Fibroblast of lung (primary cell): ENCODE measurements at places on chromosomes 12 and 14. TPM values are rescaled to one million over a fixed set of nuclear protein-coding genes. Genes with fewer than 3 reads are reported as not detected.

The LUM gene
- 217 and 240 TPM in 2 replicates for total RNA-seq

The C12orf42 gene
- not detected in 2 replicates for total RNA-seq

The NPAS3 gene
- total RNA-seq: 0.26 and 0.50 TPM in 2 replicates

GRCh38 chr12:16027002-16027401 lies 115.9 kb downstream of the DERA start:
- no peaks in the 10 kb centered on the region for H3K4me1 ChIP-seq
- DNase-seq: no peak
- H3K27me3 ChIP-seq: no peaks in the 10 kb centered on the region
- H3K36me3 ChIP-seq: no peaks in the 10 kb centered on the region

GRCh38 chr14:64337888-64338615 lies 43.9 kb upstream of the ESR2 start:
- no peaks in the 10 kb centered on the region for H3K36me3 ChIP-seq
- peak overlapping the region; percentile 77 for H3K4me3 ChIP-seq
- H3K27ac ChIP-seq: peak overlapping the region; percentile 79
- H3K4me1 ChIP-seq: no peaks in the 10 kb centered on the region

DNA sequence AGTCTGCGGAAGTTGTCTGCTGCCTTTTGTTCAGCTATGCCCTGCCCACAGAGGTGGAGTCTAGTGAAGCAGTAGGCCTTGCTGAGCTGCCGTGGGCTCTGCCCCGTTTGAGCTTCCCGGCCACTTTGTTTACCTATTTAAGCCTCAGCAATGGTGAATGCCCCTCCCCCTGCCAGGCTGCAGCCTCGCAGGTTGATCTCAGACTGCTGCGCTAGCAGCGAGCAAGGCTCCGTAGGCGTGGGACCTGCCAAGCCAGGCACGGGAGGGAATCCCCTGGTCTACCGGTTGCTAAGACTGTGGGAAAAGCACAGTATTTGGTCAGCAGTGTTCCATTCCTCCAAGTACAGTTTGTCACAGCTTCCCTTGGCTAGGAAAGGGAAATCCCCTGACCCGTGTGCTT lies 143.6 kb downstream of the DYRK2 start:
- no peak overlapping the region for H3K27ac ChIP-seq
- no peaks in the 10 kb centered on the region for H3K4me1 ChIP-seq
- no peak overlapping the region for H3K4me3 ChIP-seq
- no peak for DNase-seq
- H3K36me3 ChIP-seq: no peaks in the 10 kb centered on the region
